NCI-H524 treated with DMSO at 0.1 percent for 48 hours (cell line): ENCODE measurements at places on chromosomes 12 and 14.

DNA sequence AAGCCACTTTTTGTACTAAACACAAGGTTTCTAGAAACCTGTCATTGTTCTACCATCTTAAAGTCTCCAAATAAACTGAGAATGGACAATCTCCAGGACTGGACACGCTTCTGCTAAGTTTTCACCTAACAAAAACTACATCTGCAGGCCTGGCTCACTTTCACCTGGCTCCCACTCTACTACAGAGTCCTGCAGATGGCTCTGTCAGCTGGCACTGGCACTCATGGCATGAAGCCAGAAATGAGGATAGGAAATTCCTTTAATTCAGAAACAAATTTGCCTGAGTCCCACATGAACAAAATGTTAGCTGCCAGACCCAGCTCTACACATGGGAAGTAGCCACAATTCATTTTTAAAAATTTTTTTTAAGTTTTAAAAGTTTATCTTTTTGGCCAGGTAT, 42.1 kb downstream of the STXBP6 start:
- DNase-seq: peak; percentile 32

DNA sequence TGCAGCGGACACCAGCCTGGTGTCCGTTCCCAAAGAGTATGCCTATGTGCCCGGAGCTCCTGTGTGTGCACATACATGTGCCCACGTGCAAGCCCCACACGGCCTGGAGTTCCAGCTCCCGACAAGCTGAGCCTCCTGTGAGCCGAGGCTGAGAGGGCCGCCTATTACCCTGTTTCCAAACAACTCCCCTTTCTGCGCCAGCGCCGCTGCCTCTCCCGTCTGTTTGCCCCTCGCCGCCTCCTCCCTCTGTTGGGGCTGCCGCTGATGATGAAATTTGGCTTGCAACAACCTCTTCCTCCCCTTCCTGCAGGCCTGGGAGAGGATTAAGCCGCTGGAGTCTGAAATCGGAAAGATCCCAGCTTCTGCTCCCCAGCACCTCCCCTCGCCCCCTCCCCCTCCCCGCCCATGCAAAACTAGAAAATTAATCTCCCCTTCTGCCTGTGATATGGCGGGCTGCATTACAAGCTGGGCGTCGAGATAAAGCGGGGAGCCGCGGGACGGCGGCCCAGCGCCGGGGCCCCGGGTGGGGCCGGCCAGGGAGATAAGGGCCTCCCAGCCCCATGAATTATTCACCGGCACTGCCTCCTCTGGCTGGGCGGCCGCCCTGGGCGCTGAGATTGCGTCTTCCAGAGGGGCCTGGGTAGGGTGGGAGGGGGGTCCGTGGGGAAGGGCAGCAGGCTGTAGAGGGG, 6.8 kb upstream of the ASIC1 start:
- DNase-seq: peak; percentile 65

- DNase-seq: no peak
These were observed 188.8 kb downstream of the EPS8 start for GRCh38 chr12:15600223-15600935.

DNA sequence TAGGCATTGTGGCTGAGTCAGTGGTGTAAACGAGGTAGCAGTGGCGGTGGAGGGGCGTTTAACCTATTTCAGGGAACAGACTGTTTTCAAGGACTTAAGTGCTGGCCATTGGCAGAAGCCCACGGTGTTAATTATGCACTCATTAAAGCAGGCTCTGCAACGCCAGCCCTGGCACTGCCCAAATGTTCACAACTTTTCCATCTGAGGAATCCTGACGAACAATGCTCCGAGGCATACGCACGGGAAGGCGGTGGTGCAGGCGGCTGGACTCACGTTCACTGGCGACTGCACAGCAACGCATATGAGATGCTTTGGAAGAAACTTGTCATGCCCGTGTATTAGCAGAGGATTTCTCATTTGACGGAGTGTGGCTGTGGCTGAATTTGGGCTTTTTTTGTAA, 70.6 kb upstream of the SLC24A4 start:
- peak; percentile 64 for DNase-seq

GRCh38 chr12:71152851-71153250, 4.9 kb downstream of the TSPAN8 start:
- DNase-seq: no peak

- DNase-seq: no peak
These were observed 238.9 kb upstream of the LMO3 start for GRCh38 chr12:16844875-16845274.

GRCh38 chr12:19303496-19303895, 135.8 kb upstream of the AEBP2 start:
- no peak for DNase-seq
